ENCODE measurements at places on chromosomes 3 and 15.

DNA sequence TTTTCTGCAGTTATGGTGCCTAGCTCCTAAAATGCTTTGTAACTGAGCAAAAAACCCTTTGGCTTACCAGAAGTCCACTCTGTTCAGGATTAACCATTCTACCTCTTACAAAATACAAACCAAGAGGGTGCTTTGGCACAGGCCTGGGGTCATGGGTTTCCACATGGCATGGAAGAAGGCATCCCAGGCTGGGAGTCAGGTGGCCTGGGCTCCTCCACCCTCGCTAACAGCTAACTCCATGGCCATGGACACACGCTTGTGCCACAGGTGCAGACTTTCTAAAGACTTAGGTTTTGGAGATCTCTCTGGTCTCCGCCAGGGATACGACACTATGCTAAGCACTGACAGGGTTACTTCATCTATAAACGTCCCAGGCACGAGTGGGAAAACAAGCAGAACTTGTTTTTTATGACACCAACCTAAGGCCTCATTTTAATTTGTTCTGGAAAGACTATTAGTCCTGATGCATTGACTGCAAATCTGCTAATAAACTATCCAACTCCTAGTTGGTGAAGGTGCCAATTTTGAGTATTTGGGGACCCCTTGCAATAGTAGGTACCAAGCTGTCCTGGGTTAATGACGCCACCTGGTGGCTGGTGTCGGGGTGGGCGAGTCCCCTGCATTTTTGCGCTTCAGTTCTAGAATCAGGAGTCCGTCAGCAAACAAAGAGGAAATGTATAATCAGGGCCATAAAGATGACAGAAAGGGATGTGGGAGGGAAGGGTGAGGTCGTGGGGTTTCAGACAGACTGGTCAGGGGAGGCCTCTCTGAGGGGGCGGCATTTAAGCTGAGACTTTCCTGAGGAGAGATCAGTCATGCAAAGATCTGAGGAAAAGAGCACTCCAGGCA lies 10.3 kb upstream of the ALDH1A3 start:
- DNase-seq = no peak

- peak; percentile 28 for DNase-seq
These were observed 89.8 kb downstream of the LRRC3B start for GRCh38 chr3:26712211-26713026.

DNA sequence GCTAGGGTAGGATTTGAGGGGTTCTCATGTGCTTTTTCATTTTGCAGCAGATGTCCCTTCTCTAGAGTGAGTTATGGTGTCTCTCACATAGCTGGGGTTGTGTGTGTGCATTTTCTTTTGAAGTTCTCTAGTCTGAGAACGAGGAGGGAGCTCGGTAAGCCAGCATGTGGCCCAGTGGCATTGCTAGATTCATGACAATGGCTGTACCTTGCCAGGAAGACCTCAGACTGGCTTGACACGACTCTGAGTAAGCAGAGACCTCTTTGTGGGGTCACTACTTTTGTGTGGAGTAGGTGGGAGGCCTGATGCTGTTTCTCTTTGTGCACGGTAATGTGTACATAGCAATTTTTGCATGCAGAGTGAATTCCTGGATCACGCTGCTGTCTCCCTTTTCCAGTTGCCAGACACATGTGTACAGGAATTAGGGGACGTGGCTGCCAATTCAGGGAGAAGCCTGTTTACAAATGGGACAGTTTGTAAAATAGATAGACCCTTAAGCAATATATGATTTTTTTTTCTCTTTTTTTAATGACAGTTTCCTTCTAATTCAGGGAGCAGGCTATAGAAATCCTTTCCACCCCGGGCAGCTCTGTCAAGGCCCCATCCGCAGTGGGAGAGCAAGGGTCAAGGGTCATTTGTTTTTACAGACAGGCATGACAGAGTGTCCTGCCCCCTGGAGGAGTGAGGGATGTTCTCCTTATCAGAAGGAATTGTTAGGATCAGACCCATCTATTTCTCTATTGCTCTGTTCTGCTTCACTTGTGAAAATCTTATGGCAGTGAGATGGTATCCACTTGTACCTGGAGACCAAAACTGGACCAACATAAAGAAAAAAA lies 4.6 kb downstream of the CACNA1D start:
- no peak for DNase-seq

DNA sequence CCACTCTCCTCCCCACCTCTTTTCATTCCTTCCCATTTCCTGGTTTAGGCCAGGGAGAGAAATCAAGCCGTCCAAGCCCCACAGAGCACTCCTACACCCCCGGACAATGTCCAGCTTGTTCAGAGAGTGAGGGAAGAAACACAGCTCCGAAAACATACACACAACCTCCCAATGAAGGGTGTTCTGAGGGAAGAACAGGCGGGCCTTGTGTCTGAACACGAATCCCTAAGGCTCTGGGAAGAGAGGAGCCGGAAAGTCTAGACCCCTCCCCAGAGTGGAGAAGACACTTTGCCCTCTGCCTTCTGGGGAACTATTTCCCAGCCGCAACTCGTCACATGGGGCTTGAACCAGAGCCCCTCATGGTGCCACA lies 30.5 kb downstream of the ACAN start:
- no peak for DNase-seq

GRCh38 chr3:182121401-182121800 lies 409.7 kb downstream of the SOX2 start:
- DNase-seq = no peak

DNA sequence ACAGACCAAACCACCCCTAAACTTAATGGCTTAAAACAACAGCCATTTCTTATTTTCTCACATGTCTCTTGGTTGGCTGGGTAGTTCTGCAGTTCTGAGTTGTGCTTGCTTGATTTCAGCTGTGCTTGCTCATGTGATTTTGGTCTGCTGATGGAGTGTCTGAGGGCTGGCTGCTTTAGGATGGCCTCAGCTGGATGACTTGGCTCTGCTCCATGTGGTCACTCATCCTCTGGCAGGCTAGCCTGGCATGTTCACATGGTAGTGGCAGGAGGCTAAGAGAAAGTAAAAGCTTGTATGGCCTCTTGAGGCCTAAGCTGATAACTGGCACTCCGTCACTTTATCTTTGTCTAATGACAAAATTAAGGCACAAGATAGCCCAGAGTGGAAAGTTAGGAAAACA lies 4.1 kb downstream of the SV2B start:
- no peak for DNase-seq

GRCh38 chr3:71657831-71658530 lies 67.2 kb downstream of the EIF4E3 start:
- no peak for DNase-seq

DNA sequence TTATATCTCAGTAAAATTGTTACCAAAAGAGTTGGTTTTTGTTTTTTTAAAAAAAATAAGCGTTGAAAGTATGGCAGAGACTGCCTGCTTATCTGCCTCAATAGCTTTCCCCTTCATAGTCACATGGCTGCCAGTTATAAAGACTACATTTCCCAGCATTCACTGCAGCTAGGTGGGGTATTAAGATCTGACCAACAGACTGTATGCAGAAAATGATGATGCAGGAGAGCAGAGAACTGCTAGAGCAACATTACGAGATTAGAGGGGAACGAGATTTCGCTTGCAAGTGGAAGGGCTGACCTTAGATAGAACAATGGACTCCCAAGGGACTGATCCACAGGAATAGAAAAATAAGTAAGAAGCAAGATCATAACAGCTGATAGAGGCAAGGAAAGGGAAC lies 14.3 kb downstream of the RHOA start:
- DNase-seq = no peak

DNA sequence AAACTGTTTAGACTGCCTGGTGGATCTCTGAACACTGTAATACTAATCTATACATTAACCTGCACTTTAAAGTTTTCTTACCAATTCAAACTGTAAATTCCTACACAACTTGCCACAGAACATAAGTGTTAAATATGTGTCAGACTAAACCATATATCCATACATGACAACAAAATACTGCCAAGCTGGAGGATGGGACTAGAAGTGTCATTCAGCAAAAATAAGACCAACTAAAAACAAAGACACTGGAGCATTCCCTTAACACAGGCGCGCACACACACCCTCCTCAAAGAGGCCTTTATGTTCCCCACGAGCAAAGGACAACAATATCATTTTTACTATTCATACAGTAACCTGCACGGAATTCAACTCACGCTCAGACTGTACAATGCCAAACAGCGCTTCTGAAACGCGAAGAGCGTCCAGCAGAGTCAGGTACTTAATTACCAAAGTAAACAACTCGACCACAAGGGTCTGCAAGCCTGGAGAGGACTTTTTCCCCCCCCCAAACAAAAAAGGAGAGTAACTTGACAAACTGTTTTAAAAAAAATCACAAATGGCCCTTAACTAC lies 1.1 kb downstream of the DCUN1D1 start:
- DNase-seq = no peak

DNA sequence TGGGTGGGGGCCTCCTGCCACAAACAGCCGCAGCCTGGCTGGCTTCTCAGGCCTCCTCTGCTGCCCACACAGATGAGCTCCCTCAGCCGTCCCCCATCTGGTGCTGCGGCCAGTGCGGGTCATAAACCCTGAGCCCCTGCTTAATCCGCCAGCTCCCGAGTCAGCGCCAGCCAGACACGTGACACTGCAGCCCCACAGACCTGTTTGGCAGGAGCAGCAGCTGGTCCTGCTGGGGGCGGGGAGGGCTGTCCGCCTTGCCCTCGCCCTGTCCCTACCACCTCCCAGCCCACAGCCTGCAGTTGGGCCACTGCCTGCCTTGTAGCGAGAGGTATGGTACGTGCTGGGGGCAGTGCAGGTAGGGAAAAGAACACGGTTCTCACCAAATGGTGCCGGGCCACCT lies 86.2 kb downstream of the IQSEC1 start:
- DNase-seq = no peak

GRCh38 chr3:148178503-148178902 lies 519.2 kb upstream of the AGTR1 start:
- no peak for DNase-seq

DNA sequence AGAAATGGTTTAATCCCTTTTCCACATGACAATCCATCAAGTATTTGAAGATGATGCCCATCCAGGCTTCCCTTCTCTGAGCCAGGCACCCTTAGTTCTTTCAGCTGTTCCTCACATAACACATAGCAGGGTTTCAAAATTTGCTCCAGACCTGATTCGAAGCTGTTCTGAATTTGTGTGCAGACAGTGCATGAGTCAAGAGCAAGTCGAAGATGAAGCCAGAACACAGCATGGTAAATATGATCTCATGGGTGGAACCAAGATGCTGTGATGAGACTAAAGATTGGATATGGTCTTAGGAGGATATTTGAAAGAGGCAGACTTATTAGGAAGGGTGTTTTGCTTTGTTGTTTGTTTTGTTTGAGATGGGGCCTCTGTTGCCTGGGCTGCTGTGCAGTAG lies 32.6 kb upstream of the PDE8A start:
- DNase-seq = no peak

DNA sequence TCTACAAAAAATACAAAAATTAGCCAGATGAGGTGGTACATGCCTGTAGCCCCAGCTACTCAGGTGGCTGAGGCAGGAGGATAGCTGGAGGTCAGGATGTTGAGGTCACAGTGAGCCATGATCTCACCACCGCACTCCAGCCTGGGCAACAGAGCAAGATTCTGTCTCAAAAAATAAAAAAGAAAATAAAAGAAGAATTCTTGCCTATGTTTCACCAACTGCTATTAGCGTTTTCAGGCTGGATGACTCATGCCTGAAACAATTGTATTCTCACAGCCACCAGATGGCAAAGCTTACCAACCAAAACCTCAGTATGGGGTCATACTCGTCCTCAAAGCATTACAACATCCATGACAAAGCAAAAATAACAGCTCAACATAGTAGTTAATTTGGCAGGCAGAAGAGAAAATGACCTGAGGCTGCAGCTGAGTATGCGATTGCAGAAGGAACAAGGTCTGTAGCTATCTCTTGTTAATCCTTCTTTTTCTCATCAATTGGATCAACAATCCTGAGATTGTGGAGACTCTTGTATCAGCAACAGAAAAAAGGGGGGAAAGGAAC lies 52.2 kb downstream of the TP53BP1 start:
- DNase-seq = peak; percentile 41

DNA sequence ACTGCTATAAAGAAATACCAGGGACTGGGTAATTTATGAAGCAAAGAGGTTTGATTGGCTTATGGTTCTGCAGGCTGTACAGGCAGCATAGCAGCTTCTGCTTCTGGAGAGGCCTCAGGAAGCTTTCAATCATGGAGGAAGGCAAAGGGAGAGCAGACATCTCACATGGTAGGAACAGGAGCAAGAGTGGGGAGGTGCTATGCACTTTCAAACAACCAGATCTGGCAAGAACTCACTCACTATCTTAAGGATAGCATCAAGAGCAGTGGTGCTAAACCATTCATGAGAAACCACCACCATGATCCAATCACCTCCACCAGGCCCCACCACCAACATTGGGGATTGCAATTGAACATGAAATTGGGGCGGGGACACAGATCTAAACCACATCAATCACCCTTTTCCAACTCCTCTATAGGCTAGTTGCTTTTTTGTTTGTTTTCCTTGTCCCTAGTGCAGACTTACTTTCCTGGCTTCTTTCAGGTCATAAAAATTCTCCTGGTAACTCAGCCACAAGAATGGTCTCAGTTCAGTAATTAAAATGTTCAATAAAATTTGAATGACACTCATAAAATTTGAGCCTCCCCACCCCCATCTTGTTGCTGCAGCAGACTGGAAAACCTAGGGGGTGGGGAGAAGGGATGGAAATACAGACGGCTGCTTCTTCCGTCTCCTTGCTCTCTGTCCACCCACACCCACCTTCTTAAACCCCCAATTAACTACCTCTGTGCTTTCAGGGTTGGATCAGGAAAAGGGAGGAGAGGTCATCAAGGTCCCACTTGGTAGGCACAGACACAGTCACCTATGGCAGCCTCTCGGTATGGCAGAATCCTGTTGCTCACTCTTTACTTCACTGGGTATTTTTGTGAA lies 16.3 kb upstream of the TIPARP start:
- no peak for DNase-seq

DNA sequence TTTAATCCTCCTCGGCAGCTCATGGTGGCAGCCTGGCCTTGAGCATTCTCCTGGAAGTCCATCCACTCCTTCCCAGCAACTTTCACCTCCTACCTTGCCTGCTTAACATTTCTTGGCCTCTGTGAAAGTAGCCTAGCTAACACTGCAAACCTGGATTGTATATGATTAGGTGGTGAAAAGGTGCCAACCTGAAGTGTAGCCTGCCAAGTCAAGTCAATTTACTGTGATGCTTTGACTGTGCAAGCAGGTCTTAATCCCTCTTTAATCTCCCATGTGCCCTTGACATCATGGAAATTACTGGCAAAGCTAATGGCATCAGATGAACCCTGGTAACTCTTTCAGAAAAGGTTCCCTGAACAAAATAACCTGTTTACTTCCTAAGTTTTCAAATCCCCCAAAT lies 169.7 kb upstream of the NR2F2 start:
- DNase-seq = no peak

DNA sequence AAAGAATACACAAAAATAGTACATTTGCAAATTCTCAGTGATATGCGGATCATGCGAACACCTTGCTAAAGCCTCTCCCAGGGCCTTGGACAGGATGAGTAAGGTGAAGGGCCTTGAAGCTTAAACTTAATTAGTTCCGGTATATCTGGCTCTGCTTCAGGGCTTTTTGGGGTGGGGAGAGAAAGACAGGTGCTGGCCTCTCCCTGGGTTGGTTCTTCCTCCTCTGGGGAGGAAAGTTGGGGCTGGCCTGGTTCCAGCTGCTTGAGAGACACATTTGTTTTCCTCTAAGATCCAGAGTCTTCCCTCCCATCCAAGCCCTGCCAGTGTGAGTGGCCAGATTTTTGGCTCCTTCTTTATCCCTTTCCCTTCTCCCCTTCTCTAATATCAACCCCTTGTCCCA lies 64.7 kb upstream of the EPHB3 start:
- no peak for DNase-seq

Data from GM13976 (cell line).